ENCODE measurements at places on chromosomes 16 and 17.

DNA sequence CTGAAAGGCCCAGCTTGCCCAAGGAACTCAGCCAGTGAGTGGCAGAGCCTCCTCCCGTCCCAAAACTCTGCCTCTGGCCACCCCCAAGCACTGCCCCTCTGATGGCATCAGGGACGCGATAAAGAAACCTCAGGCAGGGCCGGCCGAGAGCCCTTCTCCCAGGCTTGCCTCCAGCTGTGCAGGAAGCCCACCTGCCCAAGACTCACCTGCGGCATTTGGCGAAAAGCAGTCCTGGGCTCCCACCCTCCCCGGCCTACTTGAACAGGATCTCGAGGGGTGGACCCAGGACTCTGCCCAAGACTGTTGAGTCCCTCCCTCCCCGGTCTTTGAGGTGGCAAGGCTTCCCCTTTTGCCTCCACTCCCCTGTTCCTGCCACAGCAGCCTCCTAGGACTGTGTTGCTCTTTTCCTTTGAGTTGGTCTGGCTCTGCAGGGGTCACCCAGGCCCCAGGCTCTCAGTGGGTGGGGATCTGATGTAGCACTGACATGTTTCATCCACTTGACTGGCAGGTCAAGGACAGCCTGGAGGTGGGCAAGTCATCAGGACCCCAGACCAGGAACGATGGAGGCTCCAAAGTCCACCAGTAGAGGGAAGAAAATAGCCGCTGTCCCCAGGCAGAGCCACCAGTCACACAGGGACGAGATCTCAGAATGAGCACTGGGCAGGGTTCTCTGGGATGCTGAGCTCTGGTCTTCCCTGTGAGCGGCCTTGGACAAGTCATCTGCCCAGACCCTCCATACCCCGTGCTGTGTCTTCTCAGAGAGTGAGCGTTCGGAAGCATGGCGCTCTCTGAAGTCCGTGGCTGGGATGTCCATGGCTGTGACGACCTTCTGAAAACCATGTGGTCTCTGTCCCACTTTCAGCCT, 111.0 kb upstream of the TNRC6C start:
- DNase-seq, result no peak

DNA sequence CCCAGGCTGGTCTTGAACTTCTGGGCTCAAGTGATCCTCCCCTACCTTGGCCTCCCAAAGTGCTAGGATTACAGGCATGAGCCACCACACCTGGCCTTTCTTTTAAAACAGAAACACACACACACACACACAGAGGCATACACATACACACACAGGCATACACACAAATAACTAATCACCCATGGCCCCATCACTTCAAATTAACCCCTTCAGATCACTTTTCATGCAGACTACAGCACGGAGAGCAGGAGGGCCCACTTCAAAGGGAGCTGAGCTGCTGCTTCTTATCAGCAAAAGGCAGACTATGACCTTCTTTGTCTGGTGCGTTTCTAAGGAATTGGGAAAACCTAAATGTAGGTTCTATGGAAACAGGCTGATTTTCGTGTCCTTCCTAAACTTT, 1.9 kb downstream of the CLCN7 start:
- no peak for DNase-seq

GRCh38 chr16:15803618-15804017, 53.2 kb downstream of the MYH11 start:
- no peak for DNase-seq

GRCh38 chr17:65892912-65893377, 299.0 kb downstream of the CEP112 start:
- no peak for DNase-seq

DNA sequence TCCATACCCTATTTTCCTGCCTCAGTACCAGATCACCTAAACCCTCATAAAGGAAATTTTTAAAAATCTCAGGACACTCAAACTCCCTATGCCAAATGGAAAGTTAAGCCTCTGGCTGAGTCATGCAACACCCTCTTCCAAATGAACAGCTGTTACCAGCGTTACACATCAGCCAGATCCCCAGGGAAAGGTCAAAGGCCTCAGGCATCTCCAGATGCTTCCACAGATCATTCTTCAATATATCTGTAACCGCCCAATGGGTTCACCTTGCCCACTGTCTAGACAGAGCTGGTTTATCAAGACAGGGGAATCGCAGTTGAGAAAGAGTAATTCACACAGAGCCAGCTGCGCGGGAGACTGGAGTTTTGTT, 29.1 kb upstream of the SHCBP1 start:
- DNase-seq, result no peak

GRCh38 chr16:86868786-86869185, 290.4 kb downstream of the FOXL1 start:
- DNase-seq, result no peak

DNA sequence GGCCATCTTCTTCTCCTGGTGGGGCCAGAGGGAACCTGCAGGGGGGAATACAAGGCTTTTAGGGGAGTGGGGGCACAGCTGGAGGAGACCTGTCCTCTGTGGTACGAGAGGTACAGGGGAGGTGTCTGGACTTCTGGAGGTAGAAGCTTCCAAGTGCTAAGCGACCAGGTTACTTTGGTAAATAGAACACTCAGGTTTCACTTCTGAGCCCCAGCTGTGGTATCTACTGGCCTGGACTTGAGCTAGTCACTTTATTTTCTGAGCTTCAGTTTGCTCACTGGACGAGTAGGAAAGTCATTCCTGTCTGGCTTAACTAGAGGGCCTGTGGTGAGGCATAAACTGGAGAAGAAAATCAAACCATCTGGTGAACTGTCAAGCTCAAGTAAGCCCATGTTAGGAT, at the start of gene HEATR9:
TSS of gene HEATR9 (minus strand) at position 155 of the 400 bp plus-strand sequence. CDS start at position 6, 149 bp downstream.
- no peak for DNase-seq

GRCh38 chr16:55515111-55515510, 6.2 kb downstream of the LPCAT2 start:
- no peak for DNase-seq

DNA sequence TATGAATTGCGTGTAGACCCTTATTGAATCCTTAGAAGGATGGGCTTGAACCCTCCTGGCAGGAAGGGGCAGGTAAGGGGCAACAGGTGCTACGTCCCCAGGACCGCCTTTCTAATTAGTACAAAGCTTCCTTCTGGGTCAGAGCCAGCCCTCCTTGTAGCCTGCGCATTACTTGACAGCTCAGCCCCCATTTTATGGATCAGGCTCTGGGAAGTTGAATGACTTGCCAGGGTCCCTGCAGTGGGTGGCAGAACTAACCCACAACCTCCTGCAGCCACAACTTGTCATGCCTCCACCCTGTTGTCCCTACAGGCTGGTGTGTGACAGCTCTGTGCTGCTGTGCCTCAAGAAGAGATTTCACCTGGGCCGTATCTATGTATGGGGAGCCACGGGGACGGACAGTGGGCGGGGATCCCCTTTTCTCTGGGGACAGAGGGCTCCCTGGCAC, 2.7 kb downstream of the MYO15B start:
- no peak for DNase-seq

- no peak for DNase-seq
These were observed 7.8 kb downstream of the NUDT16L1 start for GRCh38 chr16:4700997-4701743.

DNA sequence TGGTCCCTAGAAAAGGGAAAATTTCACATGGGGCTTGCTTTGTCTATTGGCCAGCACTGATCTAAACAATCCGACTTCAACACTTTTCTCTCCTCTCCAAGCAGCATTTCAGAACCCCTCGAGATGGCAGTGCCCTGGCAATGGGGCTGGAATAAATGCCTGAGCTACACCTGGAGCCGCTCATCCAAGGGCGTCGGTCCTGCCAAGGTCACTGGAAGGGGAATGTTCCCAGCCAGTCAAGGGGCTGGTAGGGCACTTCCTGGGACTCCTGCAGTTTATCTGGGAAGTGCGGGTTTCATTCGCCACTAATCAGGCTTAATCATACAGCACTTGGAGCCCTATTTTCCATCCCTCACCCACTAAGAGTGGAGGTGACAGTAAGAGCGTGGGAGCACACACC, 17.1 kb downstream of the MEAK7 start:
- no peak for DNase-seq

GRCh38 chr16:71453036-71453435, 9.0 kb downstream of the ZNF23 start:
- no peak for DNase-seq

DNA sequence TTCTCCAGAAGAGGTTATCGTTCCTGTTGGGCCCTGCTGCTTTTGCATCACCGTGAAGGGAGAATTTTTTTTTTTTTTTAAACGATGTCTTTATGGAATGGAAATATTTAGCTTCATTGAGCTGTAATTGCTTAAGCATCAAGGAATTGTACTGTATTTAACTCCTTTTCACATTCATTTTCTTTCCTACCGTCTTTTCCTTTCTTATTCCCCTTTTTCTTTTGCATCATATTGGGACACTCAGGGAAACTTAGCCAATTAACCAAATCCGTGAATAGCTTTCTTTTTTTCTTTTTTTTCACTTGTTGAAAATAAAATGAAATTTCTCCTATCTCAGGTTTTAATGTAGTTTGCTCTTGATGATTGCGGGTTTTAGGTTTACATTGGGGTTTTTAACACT, 1.5 kb downstream of the TNRC6A start:
- no peak for DNase-seq

- DNase-seq, result no peak
These were observed 13.9 kb downstream of the ITGAM start for GRCh38 chr16:31273676-31274075.

DNA sequence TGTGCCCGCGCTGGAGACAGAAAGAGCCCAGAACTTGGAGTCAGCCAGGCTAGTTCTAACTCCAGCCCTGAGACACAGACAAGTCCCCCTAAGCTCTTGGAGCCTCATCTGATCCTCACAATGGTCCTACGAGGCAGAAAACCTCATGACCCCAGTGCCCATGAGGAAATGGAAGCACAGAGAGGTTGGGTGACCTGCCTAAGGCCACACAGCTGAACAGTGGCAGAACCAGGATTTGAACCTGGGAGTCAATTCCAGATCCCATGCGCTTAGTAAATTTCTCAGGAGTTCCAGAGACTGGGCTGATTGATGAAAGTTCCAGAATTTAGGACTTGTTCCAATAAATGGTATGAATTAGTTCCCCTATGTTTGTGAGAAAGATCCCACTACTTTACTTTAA, 39.0 kb upstream of the LITAF start:
- no peak for DNase-seq

- DNase-seq, result no peak
These were observed 217.8 kb downstream of the CHD9NB start for GRCh38 chr16:52834736-52835465.

- no peak for DNase-seq
These were observed 865.9 kb downstream of the KCNJ2 start for GRCh38 chr17:71035226-71035625.

DNA sequence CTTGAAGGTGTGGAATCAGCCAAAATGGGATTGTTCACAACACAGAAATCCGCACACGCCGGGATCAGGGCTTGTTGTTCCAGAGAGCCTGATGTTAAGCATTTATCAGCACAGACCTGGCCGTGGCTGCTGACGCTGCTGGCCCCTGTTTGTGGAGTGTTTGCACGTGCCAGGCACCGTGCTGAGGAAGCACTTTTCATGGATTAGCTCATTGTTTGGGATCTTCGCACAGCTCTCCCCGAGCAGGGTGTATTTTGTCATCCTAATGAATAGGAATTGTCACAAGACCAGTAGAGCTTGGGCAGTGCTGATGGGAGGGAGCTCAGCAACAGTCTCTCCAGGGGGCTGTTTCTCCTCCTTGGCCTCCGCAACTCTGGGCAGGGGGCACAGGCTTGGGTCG, 160.4 kb upstream of the PLCG2 start:
- DNase-seq, result no peak

GRCh38 chr17:7569571-7569970, 7.9 kb downstream of the SENP3 start:
- no peak for DNase-seq

DNA sequence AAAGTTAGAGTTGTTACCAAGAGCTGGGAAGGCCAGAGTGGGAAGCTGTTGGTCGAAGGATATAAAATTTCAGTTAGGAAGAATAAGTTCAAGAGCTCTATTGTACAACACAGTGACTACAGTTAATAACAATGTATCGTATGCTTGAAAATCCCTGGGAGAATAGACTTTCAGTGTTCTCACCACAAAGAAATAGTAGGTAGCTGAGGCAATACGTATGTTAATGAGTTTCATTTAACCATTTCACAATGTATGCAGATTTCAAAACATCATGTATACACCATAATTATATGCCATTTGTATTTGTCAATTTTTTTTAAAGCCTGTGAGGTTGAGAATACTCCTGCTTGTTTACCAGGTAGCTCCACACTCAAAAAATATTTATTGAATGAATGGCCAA, 41.5 kb upstream of the MYOCD start:
- DNase-seq, result no peak

DNA sequence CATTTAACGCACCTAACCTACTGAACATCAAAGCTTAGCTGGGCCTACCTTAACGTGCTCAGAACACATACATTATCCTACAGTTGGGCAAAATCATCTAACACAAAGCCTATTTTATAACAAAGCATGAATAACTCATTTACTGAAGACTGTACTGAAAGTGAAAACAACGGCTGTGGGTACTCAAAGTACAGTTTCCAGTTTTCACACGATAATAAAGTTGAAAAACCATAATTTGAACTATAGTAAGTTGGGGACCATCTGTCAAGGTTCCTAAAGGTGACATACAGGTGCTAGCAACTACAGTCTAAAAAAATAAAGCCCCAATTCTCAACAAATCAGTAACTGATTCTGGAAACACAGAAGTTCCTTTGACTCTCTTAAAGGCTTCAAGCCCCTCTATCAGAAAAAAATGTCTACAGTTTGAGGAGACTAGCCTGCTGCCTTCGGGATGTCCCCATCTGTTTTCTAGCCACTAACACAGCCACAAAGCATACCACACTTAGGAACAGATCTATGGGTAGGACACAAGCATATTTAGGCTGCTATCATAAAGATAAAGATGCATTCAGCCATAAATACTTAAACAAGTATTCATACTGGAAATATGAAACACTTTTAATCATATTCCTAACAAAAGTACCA, 71.3 kb downstream of the KANSL1 start:
- DNase-seq, result no peak

DNA sequence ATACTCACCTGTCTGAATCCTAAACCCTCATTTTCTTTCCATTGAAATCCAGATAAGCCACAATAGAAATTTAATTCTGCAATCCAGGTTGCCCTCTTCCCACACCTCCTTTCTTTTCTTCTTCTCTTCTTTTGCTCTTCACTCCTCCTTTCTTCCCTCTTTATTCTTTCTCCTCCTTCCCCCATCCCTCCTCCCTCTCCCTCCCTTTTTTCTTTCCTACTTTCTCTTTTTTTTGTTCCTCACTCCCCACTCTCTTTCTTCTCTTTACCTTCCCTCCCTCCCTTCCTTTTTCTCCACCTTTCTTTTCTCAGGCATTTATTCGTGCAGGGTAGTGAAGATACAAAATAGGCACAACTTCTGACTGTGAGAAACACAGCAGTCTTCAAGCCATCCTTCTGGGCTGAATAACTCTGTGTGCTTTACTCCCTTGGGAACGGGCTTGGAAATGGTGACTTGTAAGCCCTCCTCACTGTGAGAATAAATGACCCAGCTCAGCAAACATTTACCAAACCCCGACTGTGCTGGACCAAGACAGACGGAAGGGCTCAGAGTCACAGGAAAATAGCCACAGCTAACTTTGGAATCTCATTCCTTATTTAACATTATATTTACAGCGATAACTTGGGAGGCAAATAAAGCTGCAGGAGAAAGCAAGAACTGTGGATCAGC, 140.8 kb downstream of the HAPSTR1 start:
- DNase-seq, result no peak
